ENCODE measurements at places on chromosomes 3 and 15.

- DNase-seq: no peak
These were observed 37.1 kb upstream of the TSC22D2 start for GRCh38 chr3:150370999-150371398.

- no peak for DNase-seq
These were observed 70.0 kb upstream of the HEG1 start for GRCh38 chr3:125125821-125126245.

GRCh38 chr15:32994810-32995424, 199.6 kb downstream of the FMN1 start:
- peak; percentile 10 for DNase-seq

GRCh38 chr3:178736300-178736699, 200.1 kb downstream of the KCNMB2 start:
- no peak for DNase-seq

GRCh38 chr3:38165722-38166387, 518 bp downstream of the OXSR1 start:
- no peak for DNase-seq

- peak; percentile 8 for DNase-seq
These were observed 451.1 kb upstream of the KCNMB2 start for GRCh38 chr3:178084938-178085816.

GRCh38 chr3:157566596-157566995, 63.4 kb upstream of the VEPH1 start:
- DNase-seq: no peak

- no peak for DNase-seq
These were observed 101.7 kb downstream of the P3H2 start for GRCh38 chr3:190019006-190019405.

- DNase-seq: no peak
These were observed 171.8 kb downstream of the WDR76 start for GRCh38 chr15:43998607-43999006.

DNA sequence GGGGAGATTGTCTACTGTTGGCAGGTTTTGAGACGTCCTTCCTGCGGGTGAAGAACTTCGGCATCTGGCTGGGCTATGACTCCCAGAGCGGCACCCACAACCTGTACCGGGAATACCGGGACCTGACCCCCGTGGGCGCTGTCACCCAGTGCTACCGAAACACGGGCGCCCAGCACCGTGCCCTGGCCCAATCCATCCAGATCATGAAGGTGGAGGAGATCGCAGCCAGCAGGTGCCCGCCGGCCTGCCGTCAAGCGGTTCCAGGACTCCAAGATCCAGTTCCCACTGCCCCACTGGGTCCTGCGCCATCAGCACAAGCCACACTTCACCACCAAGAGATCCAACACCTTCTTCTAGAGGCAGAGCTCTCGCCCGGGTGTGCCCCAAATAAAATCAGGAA, 194.9 kb upstream of the EPHA6 start:
- no peak for DNase-seq

GRCh38 chr3:170848292-170848917, 21.6 kb downstream of the RPL22L1 start:
- DNase-seq: no peak

DNA sequence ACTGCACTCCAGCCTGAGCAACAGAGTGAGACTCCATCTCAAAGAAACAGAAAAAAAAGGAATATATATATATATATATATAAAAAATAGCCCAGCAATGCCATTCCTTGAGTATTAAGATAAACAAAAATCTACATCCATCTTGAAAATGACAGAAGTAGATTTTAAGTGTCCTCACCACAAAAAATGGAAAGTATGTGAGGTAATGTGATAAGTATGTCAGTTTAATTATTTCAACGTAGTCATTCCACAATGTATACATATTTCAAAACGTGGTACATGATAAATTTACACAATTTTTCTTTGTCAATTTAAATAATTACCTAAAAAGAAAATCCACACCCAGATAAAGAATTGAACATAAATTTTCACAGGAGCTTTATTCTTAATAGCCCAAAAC, 54.9 kb downstream of the HCN4 start:
- no peak for DNase-seq

- DNase-seq: no peak
These were observed 821 bp upstream of the MAGI1 start for GRCh38 chr3:66039590-66039887.

GRCh38 chr15:62740141-62741004, 302.2 kb upstream of the TPM1 start:
- DNase-seq: no peak

- DNase-seq: no peak
These were observed 47.3 kb upstream of the PGPEP1L start for GRCh38 chr15:99054892-99055291.

- no peak for DNase-seq
These were observed 46.8 kb upstream of the OTOL1 start for GRCh38 chr3:161449785-161450184.

DNA sequence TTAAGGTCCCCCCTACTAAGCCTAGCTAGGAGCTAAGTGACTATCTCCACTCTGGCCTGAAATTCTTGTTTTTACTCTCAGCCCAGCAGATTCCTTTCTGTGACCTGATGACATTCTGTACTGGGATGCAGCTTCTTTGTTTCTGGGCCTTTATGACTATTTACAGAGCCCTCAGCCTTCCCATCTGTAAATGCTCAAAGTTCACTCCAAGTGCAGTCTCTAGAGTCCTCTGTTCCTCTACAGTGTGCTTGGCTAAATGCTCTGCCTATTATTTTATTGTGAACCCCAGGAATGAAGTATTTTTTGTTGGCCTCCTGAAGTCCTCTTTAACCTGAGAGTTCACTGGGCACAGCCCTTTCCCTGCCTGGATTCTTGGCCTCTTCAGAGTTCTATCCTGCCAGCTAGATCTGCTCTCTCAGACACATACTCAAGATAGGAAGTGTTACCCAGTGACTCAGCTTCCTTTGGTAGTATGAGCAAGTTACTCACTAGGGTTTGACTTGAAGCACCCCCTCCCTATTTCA, 278.1 kb upstream of the P2RY1 start:
- peak; percentile 26 for DNase-seq

DNA sequence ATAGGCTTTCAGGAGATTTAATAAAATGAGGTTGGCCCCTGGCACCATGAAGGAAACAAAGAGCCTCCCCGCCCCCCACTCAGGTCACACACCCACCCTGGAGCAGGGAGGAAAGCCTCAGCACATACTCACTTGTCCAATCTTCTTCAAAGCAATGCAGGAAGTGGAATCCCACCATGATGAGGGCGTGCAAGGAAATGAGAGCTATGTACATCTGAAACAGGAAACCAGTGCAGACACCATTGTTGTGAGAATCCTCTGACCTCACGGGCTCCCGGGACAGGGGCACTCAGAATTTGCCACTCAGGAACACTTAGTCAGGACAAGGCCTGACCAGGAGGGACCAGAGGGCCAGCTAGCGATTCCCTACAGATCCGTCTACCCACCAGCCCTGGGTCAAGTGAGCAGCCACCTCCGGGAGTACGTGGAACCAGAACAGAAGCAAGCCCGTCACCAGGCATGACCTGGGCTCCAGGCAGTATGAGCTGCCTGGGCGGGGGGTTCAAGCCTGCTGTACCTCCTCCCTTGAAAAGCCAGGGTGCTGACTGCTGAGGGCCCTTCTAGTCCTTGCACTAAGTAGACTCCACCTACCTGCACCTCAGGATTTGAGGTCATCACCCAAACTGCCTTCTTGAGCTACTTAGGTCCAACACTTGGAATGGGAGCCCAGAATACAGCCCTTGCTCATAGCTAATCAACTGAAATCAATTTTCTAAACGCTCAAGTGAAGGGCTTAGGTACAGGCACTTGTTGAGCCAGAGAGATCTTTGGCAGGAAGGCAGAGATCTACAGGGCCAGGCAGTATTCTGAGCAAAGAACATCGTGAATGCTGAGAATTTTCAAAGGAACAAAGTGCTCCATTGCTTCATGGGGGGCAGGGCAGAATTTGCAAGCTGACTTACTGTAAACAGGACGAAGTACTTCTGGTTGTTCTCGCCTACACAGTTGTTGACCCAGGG, 42.7 kb downstream of the ZDHHC3 start:
- DNase-seq: no peak

DNA sequence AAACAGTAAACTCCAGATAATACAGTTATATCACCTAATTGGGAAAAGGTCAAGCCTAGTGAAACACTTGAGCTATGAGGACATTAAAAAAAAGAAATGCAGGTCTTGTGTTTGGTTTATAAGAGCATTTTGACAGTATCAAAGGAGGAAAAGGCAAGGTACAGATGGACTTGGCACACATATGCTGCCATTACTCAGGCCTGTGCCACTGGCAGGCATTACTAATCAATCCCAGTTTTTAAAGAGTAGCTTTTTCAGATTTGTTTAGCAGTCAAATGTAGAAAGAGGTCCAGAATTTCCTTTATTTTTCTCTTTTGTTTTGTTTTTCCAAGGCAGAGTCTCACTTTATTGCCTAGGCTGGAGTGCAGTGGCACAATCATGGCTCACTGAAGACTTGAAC, 38.9 kb downstream of the MDFIC2 start:
- DNase-seq: no peak

GRCh38 chr3:49462222-49462621, 7.8 kb upstream of the DAG1 start:
- DNase-seq: peak; percentile 67

GRCh38 chr3:89107461-89108290, at the start of gene EPHA3:
TSS of gene EPHA3 (plus strand) at chr3:89107621. CDS start at chr3:89107749, 128 bp downstream.
- DNase-seq: peak; percentile 69

DNA sequence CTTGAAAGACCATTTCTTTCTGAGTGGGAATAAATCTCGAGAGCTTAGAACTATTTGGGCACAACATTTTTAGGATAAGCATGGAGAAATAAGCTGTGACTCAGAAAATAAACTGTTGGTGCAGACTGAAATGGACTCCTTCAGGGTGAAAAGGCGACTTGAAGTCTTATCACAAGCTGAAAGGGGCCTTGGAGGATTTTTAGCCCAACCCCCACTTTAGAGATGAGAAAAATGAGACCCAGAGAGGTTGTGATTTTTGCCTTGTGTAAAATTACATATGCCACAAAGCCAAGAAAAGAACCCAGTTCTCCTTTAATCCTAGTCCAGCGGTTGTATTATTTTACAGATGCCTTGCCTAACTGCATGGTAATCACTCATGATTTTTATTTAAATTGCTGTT, 1.5 kb downstream of the ATP1B3 start:
- DNase-seq: peak; percentile 15

- no peak for DNase-seq
These were observed 24.3 kb upstream of the ATP8B4 start for GRCh38 chr15:50143255-50143860.

DNA sequence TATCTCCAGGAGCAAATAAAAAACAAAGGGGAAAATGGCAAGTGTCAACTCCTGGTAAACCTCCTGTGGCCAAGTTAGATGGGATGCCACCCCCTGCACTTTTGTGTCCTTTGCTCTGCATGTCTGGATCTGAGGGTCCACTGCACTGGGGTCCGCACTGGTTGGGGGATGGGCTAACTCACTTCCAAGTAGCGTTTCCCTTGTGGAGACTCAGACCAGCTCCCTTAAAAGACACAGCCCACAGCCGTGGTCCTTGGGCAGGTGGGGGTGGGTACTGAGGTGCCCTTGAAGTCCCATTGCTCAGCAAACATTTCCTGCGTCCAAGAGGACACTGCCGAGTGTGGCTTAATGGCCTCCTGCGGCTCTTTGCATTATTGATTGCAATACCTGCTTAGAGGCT, 188.2 kb downstream of the MEGF11 start:
- no peak for DNase-seq

DNA sequence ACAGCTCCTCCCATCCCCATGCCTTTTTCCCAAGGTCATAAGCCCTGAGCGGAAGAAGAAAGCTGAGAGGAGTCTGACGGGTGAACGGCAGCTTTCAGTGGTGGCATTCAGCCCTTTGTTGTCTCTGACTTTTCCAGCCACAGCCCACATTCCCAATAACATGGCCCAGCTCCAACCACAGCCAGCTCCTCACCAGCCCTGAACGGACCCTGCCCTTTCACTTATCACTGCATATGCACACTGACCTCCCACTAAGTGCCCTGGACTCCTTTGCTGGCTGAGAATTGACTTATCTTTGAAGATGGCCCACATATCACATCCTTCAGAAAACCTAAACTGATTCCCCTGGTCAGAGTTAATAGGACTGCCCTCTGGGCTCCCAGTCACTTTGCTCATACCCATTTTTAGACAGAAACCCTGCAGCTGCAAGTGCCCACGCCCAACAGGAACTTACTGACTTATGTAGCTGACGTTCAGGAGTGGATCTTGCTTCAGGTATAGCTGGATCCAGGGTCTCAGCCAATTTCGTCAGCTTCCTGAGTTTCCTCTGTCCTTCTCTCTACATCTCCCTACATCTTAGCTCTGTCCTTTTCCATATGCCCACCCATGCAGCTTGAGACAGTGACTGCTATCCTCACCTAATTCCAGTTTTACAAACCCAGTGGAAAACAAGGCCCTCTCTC, 348.5 kb upstream of the PROK2 start:
- DNase-seq: no peak

DNA sequence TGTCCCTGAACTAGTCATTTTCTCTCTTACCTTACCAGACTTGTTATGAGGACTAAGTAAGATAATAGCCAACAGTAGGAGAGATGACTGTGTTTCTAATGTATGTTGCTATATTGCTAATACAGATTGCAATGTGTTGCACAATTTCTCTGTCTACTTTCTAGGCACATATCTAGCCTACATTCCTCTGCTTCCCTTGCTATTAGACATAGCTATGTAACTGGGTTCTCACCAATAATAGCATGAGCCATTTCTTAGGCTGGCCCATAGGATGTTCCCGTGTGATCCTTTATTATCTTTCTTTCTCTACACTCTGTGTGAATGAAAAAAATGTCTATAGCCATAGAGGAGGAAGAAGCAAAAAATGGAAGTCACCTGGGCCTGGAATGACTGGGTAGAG, 6.8 kb upstream of the LRRN1 start:
- no peak for DNase-seq

GRCh38 chr15:45668386-45668785, 33.6 kb downstream of the SQOR start:
- peak; percentile 32 for DNase-seq

GRCh38 chr3:127277561-127277960, 10.3 kb downstream of the PRR20G start:
- peak; percentile 69 for DNase-seq

- no peak for DNase-seq
These were observed 172.8 kb downstream of the PLCH1 start for GRCh38 chr3:155572085-155572484.

DNA sequence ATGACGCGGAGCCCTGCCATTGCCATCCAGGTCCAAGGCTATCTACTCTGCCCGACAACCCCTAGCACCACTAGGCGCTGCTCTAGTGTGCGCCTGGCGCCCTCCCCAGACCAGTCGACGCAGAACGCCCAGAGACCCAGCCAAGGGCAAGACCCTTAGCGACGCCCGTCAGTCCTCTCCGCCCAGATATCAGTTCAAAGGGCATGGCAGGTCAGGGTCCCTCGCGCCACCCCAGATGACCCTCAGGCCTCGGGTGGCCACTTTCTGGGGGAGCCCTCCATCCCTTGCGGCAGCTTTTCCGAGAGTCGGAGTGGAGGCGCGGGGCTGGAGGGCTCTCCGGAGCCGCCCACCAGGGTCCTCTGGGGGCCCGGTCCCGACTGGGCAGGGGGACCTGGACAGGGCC, 371 bp upstream of the CLSTN2 start:
- no peak for DNase-seq

DNA sequence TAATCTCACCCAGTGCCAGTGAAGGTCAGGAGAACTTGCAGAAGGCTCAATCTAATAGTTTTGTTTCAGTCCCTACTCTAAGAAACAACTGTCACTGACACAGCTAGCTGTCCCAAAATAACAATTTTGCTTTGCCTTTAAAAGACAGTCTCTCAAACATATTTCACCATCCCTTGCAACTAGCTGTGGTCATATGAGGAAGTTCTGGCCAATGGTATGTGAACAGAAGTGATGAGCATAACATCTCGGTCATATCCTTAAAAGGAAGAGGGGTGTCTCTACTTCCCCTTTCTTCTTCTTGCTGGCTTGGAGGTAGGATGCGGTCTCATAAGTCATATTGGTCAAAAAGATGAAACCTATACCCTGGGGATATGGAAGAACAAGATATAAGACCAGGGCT, 198.1 kb downstream of the NEK10 start:
- DNase-seq: peak; percentile 59

All from suppressor macrophage treated with lipopolysaccharide for 1 hour (primary cell).